Calu3 (cell line): ENCODE measurements at places on chromosomes 5 and 9.

- no peak for DNase-seq
Observed at GRCh38 chr5:37631939-37632338, 207.9 kb downstream of the GDNF start.

DNA sequence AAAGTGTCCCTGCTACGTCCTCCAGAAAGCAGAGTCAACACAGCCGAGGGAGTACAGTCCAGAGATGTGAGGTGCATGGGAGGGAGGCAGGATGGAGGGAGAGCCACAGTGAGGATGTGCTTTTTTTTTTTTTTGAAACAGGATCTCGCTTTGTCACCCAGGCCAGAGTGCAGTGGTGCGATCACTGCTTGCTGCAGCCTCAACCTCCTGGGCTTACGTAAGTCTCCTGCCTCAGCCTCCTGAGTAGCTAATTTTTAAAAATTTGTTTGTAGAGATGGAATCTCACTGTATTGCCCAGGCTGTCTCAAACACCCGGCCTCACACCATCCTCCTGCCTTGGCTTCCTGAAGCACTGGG is 33.2 kb upstream of the ALDH1B1 start:
- no peak for DNase-seq

DNA sequence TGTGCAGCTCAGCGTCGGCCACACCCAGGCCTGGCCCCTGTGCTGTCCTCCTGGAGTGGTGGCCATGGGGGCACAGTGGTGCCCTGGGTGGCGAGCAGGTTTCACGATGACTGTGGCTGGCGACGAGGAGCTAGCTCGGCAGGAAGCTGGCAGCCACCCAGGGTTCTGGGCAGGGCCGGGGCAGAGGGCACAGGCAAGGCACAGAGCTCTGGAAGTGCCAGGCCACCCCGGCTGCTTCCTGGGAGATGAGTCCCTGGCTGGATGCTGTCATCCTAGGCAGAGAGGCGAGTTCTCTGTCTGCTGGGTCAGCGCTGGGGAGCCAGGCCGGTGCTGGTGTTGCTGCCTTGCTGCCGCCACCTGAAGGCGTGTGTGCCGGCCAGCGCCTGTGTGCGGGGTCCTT is 51.7 kb downstream of the RXRA start:
- DNase-seq = peak; percentile 79

- DNase-seq = no peak
Observed at GRCh38 chr9:135129137-135129695, 41.7 kb downstream of the OLFM1 start.
